ENCODE measurements at places on chromosomes 5 and 9. TPM values are rescaled to one million over a fixed set of nuclear protein-coding genes. Genes with fewer than 3 reads are reported as not detected.

DNA sequence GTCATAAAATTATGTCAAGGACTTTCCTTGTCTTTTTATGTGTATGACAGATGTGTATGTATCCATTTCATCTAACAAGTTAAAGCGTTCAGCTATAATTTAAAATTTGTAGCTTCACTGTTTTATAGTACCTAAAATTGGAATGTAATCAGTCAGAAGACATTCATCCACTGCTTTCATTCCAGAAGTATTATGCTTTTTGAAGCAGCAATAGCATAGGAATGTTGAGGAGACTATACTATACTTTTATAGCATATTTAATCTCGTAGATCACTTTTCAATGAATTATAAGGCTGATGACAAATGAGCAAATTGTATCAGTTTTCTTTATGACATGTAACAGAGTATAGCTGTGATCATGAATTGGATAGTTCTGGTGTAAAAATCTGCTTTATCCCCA is 6.9 kb downstream of the PCDHGA12 start:
- DNase-seq, result no peak

- no peak for DNase-seq
Measured at GRCh38 chr9:93593144-93593658, 16.8 kb downstream of the PHF2 start.

GRCh38 chr5:2714805-2715204 is 36.7 kb downstream of the IRX2 start:
- DNase-seq, result no peak

Gene PCDH12
- 0.02 TPM for polyA plus RNA-seq

Gene SCGB3A2
- not detected for polyA plus RNA-seq

Gene UGT3A2
- not detected for polyA plus RNA-seq

All from SK-N-SH (cell line).